ENCODE measurements at places on chromosomes 3 and 15.

DNA sequence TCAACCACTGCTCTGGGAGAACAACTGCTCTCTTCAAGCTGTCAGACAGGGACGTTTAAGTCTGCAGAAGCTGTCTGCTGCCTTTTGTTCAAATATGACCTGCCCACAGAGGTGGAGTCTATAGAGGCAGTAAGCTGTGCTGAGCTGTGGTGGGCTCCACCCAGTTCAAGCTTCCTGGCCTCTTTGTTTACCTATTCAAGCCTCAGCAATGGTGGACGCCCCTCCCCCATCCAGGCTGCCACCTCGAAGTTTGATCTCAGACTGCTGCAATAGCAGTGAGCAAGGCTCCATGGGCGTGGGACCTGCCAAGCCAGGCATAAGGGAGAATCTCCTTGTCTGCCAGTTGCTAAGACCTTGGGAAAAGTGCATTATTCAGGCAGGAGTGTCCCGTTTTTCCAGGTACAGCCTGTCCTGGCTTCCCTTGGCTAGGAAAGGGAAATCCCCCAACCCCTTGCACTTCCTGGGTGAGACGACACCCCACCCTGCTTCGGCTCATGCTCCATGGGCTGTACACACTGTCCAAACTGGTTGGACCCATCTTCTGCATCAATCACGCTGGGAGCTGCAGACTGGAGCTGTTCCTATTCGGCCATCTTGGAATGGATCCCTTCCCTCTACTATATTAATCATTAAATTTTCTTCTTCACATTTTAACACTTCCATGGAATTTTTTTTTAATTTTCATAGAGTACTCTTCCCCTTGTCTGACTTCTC lies 167.0 kb upstream of the UBE2E2 start:
- DNase-seq = no peak

DNA sequence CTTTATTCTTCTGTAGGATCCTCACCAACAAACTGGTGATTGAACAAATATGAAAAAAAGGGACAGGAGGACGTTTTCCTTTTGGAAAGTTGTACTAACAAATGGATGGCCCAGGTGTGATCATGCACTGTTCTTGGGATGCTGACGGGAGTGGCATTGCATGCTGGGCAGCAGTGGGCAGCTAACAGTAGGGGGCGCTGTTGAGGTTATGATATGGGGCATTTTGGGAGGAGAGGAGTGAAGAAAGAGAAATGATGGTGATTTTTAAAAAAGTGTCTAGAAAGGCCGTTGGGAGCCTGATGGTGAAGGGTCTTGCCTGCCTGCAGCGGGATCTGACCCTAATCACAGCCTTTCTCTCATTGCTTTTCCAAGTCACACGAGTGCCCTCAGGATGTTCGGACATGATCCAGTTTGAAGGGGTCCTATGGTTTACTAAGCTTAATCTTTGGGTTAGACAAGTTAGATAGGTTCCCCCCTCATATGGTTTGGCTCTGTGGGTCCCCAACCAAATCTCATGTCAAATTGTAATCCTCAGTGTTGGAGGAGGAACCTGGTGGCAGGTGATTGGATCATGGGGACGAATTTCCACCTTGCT lies 46.2 kb upstream of the PRTG start:
- DNase-seq = no peak

DNA sequence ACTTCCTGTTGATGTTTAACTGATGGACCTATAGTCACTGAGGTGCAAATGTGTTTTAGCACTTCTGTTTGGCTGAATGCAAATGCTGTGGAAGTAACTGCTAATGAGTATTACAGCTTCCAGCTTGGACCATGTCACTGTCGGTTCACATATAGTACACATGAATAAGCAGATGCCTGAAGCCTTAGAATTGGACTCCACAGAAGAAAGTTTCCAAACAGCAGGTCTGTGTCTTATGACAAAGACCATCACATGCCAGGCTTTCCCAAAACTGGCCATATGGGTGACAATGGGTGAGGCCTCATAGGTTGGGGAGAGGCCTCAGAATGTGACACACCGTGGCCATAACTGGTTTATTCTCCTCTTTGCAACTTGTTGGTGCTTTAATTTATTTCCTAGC lies 241.8 kb downstream of the WNT5A start:
- no peak for DNase-seq

GRCh38 chr15:51380999-51381806 lies 39.7 kb downstream of the GLDN start:
- peak; percentile 59 for DNase-seq

DNA sequence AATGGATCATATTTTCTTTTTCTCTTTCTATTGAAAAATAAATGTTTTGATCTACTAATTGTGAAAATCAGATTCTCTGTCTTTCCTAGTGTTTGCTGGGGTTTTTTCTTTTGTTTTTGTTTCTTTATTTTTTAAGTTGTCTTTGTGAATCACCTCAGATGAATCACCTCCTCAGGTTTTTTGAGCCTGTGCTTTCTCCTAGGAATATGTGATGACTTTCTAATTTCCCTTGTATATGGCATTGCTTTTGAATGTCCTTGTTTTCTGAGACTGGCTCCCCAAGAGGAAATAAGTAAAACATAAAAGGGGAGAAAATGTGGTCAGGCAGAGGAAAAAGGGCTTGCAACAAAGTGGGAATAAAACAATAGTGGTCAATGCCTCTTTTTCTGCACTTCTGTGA lies 750.0 kb downstream of the ZPLD1 start:
- DNase-seq = no peak

- DNase-seq = no peak
Measured at GRCh38 chr3:70488816-70489215, 176.4 kb upstream of the MDFIC2 start.
